ENCODE measurements at places on chromosomes 7 and 10.

DNA sequence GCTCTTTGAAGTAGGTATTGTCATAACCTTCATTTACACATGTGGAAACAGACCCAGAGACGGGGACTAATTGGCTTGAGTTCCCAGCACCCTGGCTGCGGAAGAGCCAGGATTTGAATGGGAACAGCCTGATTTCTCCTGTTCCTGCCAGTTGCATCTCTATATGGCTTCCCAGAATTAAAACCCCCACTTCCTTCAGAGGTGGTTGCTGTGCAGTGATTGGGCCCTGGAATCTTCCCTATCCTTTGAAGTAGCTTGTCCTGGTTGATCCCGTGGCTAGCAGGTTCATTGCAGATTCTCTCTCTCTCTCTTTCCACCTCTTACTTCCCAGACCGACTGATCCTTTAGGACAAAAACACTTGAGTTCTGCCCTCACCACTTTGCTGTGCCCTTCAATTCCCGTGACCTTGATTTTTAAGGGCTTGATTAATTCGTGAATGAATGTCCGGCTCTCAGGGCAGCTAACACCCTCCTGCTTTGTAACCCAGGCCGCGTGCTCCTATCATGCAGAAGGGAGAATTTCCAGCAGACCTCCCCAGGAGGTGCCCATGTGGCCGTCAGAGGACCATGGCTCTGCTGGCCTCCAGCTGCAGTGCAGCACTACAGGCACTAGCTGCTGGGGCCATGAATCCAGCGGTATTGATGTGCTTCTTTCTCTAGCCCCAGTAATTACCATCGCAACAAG is 120.6 kb upstream of the AGK start:
- DNase-seq: peak; percentile 59

DNA sequence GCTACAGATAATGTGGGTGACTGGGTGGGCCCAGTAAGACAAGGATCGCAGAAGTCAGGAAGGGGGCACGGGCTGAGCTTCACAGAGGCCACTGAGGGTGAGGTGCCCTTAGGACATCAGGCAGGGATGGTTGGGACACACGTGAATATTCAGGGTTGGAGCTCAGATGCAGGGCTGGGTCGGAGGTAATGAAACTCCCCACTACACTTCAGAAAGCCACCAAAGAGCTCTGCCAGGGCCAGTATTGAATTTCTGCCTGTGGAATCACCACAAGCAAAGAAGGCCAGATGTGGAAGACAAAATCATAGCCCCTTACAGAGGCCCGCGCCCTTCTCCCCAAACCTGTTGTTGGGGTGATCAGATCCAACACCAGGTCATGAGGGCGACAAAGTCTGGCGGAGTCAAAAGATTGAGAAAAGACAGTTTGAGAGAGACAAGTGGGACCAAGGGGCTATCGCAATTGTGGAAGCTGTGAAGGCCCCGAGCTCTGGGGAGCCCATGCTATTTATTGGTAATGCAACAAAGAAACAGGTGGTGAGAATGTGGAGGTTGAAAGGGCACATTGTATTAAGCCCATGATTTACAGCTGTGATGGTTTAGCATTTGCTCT is 42.4 kb downstream of the STRA8 start:
- no peak for DNase-seq

DNA sequence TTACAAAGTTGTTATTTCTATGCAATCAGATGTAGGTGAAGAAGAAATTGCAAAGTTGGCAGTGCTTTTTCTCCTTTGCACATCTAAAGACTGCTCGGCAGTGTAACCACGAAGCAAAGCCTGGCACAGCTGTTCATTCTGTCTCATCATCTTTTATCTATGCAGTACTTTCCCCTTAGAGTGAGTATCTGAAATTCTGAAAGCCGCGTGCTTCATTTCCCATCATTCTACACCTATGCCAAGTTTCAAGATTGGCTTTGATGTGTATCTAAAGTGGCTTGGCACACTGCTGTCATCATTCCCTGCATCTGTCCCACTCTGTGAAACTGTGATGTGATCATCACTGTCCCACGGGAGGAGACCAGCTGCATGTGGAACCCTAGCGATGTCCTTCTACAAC is 15.2 kb downstream of the SOSTDC1 start:
- no peak for DNase-seq

GRCh38 chr7:47471831-47472230 is 110.1 kb downstream of the TNS3 start:
- DNase-seq: no peak

DNA sequence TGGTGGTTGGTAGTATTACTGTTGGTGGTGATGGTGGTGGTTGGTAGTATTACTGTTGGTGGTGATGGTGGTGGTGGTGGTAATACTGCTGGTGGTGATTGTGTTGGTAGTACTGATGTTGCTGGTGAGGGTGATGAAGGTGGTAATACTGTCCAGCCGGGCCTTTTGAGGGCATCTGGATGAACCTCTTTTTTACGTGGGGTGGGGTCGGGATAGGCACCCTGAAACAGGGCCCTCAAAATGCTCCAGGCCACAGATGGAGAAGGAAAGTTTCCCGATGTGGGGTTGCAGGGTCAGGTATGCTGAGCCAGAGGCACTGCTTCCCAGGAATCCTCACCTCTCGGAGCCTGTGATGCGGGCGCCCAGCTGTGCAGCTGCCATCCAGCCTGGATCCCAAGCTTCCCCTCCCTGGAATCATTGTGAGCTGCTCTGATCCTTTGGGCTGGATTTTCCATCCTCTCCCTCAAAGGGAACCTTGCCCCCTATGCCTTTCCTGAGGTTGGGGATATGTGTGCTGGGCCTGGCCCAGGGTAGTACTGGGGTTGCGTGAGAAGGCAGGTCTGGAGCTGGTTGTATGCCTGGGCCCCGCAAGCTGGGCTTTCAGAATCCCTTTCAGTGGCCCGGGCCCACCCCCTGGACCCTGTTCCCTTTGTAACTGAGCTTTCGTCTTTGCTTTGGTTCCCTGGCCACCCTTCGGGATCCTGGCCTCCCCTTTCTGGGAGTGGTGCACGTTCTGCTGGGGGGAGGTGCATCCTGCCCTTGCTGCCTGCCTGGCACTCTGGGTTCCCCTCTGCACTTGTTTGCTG is 43.3 kb downstream of the DOCK1 start:
- no peak for DNase-seq

DNA sequence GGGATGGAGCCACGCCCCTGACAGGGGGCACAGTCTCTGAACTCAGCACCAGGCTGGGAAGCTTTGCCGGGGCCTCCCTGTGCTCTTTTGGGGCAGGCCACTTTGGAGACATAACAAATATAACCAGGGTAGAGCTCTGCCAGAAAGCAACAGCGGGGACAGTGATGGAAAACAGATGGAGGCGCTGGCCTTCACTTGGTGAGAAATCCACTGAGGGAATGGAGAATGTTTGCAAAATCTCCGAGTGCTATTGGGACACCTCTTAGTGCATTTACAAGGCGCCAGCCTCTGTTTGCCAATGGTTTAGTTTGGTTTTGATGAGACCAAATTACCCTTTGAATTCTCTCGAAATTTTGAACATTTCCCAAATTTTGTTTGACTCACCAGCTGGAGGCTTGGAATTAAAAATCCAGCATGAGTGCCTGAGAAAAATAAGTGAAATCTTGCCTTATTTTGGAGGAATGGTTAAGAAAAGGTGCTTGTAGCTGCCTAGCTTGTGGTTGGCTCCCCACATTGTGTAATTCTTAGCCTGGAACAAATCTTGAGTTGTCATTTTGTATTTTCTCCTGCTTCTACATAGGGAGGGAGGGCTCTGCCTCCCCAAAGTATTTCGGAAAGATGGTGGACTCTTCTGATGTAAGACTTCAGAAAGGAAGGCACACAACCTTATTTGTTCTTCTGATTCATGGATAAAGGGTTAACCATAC is 980.5 kb downstream of the LRMDA start:
- no peak for DNase-seq

- DNase-seq: no peak
Measured at GRCh38 chr7:84251277-84251781, 56.7 kb upstream of the SEMA3A start.

DNA sequence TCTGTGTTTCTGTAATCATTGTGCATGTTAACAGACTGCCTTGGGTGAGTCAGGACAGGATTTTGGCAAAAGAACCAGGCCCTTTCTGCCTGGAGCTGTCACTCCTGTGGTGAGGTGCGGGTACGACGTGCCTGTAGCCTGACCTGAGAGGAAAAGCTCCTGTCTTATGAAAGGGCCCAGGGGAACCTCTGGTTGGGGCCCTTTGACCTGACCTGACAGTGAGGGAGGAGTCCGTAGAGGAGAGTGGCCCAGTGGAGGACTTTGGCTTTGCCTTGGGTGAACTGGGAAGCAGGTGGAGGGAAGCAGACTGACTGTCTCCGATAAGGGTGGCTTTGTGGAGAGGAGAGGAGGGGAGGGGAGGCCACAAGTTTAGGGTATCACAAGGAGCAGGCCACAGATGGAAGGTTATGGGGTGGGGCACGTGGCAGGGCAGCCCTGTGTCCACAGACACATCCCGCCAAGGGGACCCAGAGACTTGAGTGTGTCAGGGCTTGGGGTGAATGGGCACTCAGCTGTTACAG is 6.9 kb downstream of the PFKP start:
- DNase-seq: no peak

DNA sequence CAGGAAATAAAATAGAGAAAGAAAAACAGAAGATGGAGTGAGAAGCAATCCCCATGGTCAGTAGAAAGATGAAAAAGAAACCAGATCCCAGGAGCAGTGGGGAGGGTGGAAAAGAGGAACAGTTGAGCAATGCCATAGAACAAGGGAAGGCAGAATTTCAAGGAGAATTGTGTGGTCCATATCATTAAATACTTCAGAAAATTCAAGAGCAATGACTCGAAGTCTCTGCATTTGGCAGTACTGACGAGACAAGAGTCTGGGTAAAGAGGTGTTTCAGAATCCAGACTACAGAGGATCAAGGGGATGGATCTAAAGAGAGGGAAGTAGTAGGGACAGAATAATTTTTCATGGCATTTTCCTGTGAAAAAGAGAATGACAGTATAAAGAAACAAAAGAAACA is 512.6 kb downstream of the PHTF2 start:
- DNase-seq: no peak

DNA sequence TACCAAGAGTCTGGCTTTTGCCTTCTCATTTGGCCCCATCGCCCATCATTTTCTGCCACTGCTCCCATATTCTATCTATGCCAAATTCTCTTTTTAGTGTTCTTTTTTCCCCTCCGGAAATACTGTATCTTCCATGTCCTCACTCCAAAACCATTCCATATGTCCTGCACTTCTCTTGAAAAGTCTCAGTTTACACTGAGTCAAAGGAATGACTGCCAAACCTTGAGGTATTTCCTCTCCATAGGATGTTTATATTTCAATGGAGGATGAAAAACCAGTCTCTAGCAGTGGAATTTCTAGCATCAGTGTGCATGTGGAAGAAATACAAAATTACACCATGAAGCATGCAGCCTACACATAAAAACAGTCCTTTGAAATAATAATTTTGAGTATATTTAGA is 121.4 kb upstream of the PHYHIPL start:
- no peak for DNase-seq

DNA sequence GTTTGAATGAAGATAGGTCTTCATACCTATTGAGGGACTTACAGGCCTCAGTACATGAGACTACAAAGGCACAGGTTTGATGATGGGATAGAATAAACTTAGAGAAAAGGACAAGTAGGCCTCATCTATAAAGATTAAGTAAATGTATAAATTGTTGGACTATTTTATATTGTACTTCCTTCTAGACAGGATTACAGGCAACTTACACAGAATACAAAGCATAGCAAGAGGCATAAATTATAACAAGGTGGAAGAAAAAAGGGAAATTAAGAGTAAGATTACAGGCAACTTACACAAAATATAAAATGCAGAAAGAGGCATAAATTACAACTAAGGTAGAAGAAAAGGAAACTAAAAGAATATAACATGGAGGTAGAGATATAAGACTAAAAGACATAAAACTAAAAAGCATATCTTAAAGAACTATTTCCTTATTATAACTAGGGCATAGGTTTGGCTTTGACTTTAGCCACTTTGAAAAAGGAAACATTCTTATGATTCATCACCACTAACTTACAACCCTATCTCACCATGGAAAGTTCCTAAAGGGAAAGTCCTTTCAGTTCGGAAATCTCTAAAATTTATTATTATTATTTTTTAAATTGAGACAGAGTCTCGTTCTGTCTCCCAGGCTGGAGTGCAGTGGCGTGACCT is 153.1 kb downstream of the GALNT11 start:
- no peak for DNase-seq

DNA sequence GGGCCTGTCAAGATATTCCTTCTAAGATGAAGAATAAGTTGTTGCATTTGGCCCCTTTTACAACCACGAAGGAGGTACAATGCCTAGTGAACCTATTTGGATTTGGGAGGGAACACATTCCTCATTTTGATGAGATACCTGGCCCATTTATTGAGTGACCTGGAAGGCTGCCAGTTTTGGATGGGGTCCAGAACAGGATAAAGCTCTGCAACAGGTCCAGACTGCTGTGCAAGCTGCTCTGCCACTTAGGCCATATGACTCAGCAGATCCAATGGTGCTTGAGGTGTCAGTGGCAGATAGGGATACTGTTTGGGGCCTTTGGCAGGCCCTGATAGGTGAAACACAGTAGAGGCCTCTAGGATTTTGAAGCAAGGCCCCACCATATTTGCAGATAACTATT is 704.6 kb downstream of the CCSER2 start:
- DNase-seq: no peak

DNA sequence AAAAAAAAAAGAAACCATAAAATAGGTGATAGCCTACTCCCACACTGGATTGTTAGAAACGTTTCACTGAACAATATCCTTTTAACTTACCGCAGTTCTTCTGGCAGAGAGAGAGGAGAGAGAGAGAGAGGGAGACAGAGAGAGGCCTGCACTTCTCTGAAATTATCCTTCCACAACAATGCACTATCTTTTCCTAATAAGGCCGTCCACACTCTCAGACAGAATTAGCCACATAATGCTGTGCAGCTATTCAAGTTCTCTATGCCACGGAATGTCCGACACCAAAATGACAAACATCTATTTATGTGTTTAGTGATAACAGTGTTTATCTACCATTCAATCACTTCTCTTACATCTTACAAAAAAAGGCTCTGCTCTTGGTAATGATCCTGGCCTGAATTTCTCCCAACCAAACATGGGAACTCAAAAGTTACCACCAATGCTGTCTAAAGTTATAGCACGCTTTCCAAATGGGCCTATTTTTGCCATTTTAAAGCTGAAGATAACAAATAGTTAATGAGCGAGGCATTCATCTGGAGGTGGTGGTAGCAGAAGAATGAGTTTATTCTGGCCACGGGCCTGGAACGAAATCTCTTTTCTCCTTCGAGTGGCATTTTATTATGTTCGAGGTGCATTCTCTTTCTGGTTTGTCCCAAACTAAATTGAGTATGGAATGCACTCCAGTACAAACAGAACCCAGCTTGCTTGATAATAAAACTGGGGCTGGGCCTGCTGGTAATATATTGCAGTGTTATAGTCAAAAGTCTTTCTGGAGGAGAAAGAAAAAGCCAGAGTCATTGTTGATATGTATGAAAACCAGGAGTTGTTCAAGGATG is 160.2 kb upstream of the SVIL start:
- DNase-seq: no peak

DNA sequence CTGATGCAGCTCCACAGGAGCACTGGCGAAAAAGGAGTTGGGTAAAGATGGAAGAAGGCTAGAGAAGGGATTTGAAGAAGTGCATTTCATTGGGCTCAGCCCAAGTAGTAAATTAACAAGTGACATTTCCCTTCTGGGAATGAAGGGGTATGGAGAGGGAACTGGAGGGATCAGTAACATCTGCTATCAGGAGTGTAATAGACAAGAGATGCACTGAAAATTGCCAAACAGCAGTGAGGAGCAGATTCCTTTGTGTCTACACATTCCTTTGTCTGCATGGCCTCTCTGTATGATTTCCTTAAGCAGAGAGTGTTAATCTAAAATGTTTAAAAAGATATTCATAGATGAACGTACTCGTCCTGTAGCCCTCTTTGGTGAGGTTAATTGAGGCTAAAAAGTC is 148.2 kb upstream of the FERD3L start:
- DNase-seq: no peak
